Activated naive CD8-positive, alpha-beta T cell treated with anti-CD3 and anti-CD28 coated beads, Interleukin-2, amount 10 ng/mL, durations not matched to agents 7 days and 5 days (primary cell): ENCODE measurements at places on chromosomes 2 and 18.

DNA sequence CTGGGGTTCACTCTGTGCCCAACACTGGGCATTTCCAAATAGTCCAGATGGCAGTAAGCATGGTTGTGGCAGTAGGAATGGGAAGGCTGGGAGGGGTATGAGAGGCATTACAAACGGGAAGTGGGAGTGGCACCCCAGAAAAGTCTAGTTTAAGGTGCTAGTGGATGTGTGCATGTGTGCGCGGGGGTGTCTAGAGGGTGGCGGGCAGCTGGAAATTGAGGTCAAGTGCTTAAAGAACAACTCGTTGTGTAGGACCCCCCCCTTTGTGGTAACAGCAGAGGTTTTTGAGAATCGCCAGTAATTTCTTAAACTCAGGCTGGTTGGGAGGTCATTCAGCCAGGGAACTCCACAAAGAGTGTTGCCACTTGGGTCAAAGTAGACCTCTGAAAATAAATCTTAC lies 69.9 kb downstream of the RHBDD1 start:
- DNase-seq, result no peak

DNA sequence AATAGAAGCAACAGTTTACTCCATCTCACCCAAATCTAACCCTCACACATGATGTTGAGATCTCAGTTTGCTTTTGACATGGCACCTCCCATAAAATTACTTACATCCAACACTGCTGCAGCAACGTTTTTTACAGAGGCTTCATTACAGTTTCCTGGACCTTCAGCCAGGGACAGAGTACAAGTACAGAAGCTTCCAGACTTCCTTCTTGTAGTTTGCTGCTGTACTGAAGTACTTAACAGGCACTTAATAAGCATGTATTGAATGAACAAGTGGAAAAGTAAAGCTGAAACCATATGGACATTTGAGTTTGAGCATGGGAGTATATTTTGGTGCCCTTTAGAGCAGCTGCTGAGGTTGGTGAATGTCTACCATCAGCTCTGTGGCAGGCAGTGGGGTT lies 514.2 kb downstream of the PTPRM start:
- DNase-seq, result no peak

DNA sequence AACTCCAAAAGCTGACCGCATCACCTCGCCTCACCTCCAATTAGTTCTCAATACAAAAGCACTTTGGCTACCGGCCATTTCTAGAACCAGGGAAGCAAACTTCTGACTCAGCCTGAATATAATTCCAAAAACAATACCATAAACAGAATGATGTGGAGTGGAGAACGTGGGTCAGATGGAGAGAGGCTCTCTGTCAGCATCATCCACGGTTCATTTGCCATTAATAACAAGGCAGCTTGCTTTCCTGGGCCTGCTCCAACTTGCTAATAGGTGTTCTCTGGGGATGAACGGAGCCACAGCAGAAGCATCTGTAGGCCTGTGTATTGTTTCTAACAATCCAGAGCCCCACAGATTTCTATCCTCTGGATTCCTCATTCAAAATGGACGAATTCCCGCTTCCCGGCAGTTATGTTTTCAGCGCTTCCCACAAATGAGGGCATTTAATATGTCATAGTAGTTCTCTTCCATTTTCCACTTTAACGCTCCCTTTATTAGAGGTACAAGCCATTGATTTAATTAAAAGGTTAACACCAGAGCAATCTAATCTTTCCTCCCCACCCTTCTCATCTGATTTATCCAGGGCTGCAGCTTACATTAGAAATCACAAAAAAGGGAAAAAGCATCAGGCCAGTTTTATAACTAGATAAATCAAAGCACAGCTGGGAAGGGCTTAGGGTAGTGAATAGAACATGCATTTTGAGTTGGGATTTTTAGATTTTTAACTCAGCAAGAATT lies 23.2 kb upstream of the CNTNAP5 start:
- DNase-seq, result no peak

- no peak for DNase-seq
Observed at GRCh38 chr2:101580528-101580927, 105.6 kb upstream of the RFX8 start.
